ENCODE measurements at places on chromosomes 5 and 9.

GRCh38 chr9:26228273-26228672 lies 550.0 kb upstream of the TUSC1 start:
- no peak overlapping the region for H3K27ac ChIP-seq
- no peaks in the 10 kb centered on the region for H3K4me1 ChIP-seq
- H3K4me3 ChIP-seq: no peak overlapping the region
- no peak for DNase-seq
- no peaks in the 10 kb centered on the region for H3K27me3 ChIP-seq

DNA sequence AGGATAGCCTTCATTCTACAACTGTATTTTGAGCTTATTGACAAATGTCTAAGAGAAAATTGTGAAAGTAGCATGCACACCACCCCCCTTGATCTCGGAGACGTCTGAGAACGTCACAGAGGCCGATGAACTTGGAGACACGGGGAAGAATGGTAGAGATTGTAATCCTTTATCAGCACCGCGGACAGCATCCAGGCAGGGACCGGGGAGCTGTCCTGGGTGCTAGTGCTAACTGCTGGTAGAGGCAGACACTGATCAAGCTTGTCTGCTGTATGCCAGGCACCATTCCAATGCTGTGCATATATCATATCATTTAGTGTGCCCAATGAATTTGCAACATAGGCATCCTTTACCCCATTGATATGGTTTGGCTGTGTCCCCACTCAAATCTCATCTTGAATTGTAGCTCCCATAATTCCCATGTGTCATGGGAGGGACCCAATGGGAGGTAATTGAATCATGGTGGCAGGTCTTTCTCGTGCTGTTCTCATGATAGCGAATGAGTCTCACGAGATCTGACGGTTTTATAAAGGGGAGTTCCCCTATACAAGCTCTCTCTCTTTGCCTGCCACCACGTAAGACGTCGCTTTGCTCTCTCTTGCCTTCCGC lies 98.8 kb downstream of the LHX2 start:
- no peaks in the 10 kb centered on the region for H3K36me3 ChIP-seq
- H3K4me3 ChIP-seq: no peak overlapping the region
- H3K27me3 ChIP-seq: no peaks in the 10 kb centered on the region
- no peak overlapping the region for H3K27ac ChIP-seq
- DNase-seq: peak; percentile 83
- no peaks in the 10 kb centered on the region for H3K4me1 ChIP-seq

GRCh38 chr5:147906326-147907095 lies at the start of gene C5orf46:
Gene C5orf46 (minus strand): TSS chr5:147906538. CDS start chr5:147906501, 37 bp downstream.
- H3K4me3 ChIP-seq: no peak within 1 kb of the TSS
- DNase-seq: no peak
- no peaks in the 10 kb centered on the region for H3K27me3 ChIP-seq
- no peak within 1 kb of the TSS for H3K27ac ChIP-seq
- H3K36me3 ChIP-seq: no peaks in the 10 kb centered on the region
- no peaks in the 10 kb centered on the region for H3K4me1 ChIP-seq

DNA sequence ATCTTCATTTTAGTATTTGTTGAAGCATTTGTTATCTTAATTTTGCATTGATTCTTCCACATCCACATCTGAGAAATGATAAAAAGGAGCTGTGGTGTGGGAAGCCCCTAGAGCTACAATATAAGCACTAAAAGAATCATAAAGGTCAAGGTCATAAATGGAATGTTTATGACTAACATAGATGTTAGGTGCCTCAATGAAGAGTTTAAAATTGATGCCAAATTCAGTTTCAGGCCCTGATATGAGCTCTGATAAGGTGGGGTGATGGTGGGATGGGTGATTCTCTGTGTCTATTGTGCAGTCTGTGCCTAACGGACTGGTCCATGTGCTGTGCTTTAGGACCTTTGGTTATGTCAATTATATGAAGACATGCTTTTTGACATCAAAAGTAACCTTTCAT lies 61.2 kb upstream of the CAMK4 start:
- no peaks in the 10 kb centered on the region for H3K27me3 ChIP-seq
- DNase-seq: no peak
- no peaks in the 10 kb centered on the region for H3K36me3 ChIP-seq

- H3K4me1 ChIP-seq: peaks cover 19% of the 10 kb centered on the region
- no peaks in the 10 kb centered on the region for H3K36me3 ChIP-seq
- no peak overlapping the region for H3K27ac ChIP-seq
These were observed 81.7 kb upstream of the LMX1B start for GRCh38 chr9:126532019-126532462.

- no peaks in the 10 kb centered on the region for H3K27me3 ChIP-seq
- H3K4me1 ChIP-seq: peaks cover 20% of the 10 kb centered on the region
- H3K27ac ChIP-seq: no peak overlapping the region
- no peak overlapping the region for H3K4me3 ChIP-seq
These were observed 171.0 kb downstream of the DAB2IP start for GRCh38 chr9:121822093-121823085.

GRCh38 chr5:168211936-168212335 lies 79.5 kb upstream of the WWC1 start:
- H3K4me3 ChIP-seq: no peak overlapping the region
- H3K4me1 ChIP-seq: peaks cover 17% of the 10 kb centered on the region

DNA sequence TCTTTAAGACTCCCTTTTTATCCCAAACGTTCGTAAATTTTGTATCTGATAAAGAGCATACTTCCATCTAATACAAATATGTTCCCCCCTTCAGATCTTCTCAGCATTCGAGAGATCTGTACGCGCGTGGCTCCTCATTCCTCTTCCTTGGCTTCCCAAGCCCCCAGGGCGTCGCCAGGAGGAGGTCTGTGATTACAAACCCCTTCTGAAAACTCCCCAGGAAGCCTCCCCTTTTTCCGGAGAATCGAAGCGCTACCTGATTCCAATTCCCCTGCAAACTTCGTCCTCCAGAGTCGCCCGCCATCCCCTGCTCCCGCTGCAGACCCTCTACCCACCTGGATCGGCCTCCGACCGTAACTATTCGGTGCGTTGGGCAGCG lies 19.9 kb downstream of the CDKN2A start:
- no peak for DNase-seq
- no peaks in the 10 kb centered on the region for H3K4me1 ChIP-seq
- peaks cover 73% of the 10 kb centered on the region for H3K27me3 ChIP-seq
- H3K4me3 ChIP-seq: peak overlapping the region; percentile 79

DNA sequence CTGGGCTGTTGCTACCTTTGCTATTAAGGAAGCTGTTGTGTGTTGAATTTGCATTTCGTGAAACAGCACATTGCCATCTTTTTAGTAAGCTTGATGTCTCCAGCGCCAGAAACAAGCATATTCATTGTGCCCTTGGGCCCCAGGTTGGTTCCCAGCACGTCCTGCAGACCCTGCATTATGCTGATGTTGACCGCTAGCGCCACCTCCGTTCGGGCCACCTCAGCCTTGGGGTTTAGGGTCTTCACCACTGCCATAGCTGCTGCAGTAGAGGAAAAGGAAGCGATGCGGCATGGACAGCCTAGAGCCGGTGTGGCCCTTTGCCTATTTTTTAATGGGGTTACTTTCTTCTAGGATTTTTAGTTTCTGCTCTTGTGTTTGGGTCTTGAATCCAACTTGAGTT lies 23.8 kb upstream of the OTULIN start:
- H3K27me3 ChIP-seq: no peaks in the 10 kb centered on the region
- no peaks in the 10 kb centered on the region for H3K36me3 ChIP-seq
- no peak overlapping the region for H3K27ac ChIP-seq
- no peaks in the 10 kb centered on the region for H3K4me1 ChIP-seq
